ENCODE measurements at places on chromosomes 11 and 22.

GRCh38 chr11:109970516-109971183, 122.5 kb upstream of the ZC3H12C start:
- DNase-seq, result no peak

DNA sequence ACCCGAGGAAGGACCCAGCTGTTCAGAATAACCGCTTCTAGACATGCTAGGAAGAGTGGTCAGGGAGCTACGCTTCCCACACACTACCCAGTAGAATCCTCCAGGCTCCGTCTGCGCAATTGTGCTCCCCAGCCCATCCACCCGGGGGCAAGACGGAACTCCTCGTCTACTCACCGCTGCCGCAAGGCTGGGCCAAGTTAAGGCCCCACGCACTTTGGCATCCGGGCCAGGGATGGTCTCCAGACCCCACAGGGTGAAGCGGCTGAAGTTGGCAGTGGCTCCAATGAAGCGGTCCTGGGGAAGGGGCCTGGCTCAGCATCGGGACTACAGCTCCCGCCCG, 757 bp downstream of the RNASEH2C start:
- no peak for DNase-seq

GRCh38 chr11:107307991-107308390, 149.6 kb downstream of the CWF19L2 start:
- no peak for DNase-seq

- DNase-seq, result no peak
These were observed 55.0 kb upstream of the USP47 start for GRCh38 chr11:11786771-11787170.

DNA sequence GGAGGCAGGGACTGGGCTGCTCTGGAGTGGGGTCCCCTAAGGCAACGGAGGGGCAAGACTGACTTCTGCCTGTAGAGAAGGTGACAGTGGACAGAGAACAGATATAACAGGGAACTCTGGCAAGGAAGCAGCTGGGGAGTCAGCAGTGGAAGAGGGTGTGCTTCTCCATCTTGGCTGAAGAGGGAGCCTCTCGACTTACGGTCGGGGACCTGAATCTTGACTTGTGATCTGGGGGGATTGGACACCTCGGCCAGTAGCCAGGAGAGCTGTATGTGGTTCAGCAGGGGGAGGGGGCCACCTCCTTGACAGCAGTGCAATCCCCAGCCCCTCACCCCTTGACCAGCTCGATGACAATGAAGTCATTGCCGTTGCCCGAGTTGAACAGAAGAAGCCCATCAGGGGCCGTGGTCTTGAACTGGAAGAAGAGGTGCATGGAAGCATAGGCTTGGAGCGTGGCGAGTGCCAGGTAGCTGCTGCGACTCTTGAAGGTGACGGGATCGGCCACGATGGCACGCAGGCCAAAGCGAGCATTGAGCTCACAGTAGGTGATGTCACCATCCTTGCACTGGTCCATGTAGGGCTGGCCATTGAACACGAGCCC, 60.0 kb downstream of the SLC22A12 start:
- no peak for DNase-seq

- DNase-seq, result no peak
These were observed 4.2 kb upstream of the UVRAG start for GRCh38 chr11:75810637-75811390.

GRCh38 chr11:120073196-120073595, 64.7 kb downstream of the TRIM29 start:
- no peak for DNase-seq

- DNase-seq, result no peak
These were observed 27.5 kb downstream of the TPCN2 start for GRCh38 chr11:69076129-69076791.

- no peak for DNase-seq
These were observed 50.6 kb downstream of the LGR4 start for GRCh38 chr11:27421819-27422494.

- DNase-seq, result peak; percentile 4
These were observed 703.0 kb downstream of the JRKL start for GRCh38 chr11:97092823-97093222.

DNA sequence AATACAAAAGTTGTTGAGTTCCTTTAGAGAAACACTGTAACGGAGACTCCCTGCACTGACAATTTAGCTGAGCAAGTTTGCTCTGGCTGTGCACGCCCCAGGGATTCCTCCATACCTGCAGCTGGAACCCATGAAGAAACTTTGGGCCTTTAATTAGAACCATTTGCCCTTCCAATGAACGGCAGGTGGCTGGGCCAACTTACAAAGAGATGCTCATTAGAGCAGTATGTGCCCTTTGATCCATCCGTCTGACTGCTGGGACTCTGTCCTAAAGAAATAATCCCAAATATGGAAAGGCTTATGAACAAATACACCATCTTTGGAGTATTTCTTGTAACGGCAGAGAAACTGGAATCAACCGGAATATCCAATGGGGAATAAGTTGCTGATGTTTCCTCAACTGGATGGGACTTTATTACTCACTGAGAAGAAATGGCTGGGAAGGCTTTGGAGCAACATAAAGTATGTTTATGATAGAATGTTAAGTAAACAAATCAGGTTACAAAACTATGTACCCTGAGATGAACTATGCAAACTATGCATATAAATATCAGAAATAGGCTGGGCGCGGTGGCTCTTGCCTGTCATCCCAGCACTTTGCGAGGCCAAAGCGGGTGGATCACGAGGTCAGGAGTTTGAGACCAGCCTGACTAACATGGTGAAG, 24.4 kb upstream of the FBLN1 start:
- peak; percentile 80 for DNase-seq

GRCh38 chr11:96620464-96621044, 230.7 kb downstream of the JRKL start:
- DNase-seq, result no peak

- no peak for DNase-seq
These were observed 35.4 kb downstream of the MOB2 start for GRCh38 chr11:1450949-1451710.

- no peak for DNase-seq
These were observed 534 bp downstream of the WNT7B start for GRCh38 chr22:45976254-45977002.

Data from spinal cord (tissue), 10 donors.